ENCODE measurements at places on chromosomes 13 and 19.

- DNase-seq: no peak
These were observed at the start of gene MYO1F for GRCh38 chr19:8577247-8577646. MYO1F (minus strand) TSS chr19:8577442; CDS start chr19:8577309, 133 bp downstream.

GRCh38 chr13:72651144-72651543 lies 76.3 kb downstream of the MZT1 start:
- DNase-seq: no peak

- DNase-seq: no peak
These were observed 5.5 kb downstream of the SSC5D start for GRCh38 chr19:55493645-55494171.

DNA sequence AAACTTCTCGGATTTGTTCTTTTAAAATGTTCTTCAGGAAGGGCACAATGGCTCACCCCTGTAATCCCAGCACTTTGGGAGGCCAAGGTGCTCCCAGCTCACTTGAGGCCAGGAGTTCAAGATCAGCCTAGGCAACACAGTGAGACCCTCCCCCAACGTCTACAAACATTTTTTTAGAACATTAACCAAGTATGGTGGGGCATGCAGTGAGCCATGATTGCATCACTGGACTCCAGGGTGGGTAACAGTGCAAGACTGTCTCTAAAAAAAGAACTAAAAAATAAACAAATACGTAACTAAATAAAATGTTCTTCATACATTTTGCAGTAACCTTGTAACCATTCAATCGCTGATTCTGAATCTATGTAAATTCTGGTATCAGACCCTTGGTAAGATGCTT lies 2.1 kb upstream of the IPO5 start:
- no peak for DNase-seq

GRCh38 chr13:73687087-73687486 lies 447.1 kb downstream of the KLF12 start:
- DNase-seq: no peak

- no peak for DNase-seq
These were observed 97.6 kb upstream of the DACH1 start for GRCh38 chr13:71964491-71965100.

DNA sequence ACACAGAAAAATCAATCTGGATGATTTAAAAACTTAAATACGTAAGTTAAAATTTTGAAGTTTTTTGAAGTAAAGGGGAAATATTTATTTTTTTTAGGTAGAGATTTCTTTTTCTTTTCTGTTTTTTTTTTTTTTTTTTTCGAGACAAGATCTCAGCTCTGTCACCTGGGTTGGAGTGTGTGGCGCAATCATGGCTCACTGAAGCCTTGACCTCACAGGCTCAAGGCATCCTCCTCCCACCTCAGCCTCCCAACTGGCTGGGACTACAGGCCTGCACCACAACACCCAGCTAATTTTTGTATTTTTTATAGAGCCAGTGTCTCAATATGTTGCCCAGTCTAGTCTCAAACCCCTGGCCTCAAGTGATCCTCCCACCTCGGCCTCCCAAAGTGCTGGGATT lies 120.4 kb upstream of the CLDN10 start:
- no peak for DNase-seq

DNA sequence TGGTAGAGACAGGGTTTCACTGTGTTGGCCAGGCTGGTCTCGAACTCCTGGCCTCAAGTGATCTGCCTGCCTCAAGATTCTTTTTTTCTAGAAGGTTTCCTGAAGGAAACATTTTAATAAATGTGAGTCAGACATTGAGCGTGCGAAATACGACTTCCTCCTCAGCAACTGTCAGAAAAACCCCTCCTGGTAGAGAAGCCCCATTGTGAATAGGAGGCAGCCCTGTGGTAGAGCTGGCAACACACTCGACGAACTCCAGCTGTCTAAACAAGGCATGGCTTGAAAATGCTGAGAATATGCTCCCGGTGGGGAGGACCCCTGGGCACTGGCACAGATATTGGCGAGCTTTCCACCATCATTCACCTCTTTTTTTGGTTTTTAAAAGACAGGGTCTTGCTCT lies 9.8 kb downstream of the ZNF333 start:
- DNase-seq: no peak

- DNase-seq: no peak
These were observed 170.7 kb downstream of the DCT start for GRCh38 chr13:94308832-94309231.
